IPS-NIHi11 (cell line): ENCODE measurements at places on chromosomes 6 and 20.

DNA sequence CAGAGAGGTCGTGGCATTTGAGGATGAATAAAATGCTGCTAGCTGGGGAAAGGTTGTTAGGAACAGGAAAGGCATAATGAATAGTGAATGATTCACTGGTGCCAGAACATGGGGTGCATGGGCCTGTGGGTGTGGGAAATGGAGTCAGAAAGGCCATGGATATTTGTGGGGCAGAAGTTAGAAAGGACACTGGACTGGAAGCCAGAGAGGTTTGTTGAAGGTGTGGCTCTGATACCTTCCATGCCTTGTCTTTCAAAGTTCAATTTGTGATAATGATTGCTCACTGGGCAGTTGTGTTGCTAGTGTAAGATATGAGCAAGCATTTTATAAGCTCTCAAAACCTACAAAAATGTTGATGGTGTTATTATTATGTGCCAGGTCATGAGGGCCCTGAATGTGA lies 32.7 kb downstream of the LRRC1 start:
- DNase-seq: no peak

GRCh38 chr6:141024526-141024925 lies 1108.2 kb upstream of the GJE1 start:
- DNase-seq: no peak

DNA sequence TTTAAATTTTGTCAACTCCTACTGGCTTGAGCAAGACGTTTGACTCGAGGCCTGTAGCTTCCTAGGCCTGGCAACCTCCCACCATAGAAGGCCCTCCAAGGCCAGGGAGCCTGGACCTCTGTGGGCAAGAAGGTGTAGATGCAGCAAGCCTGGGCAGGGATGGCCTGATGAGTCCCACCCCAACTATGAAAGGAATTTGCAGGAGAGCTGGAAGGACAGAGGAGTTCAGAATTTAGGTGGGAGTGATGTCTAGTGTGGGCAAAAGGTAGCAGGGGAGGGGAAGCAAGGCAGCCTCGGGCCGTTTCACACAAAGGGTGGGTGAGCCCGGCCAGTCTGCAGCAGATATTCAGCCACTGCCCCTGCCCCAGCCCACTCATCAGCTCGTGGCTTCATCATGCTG lies 245.2 kb downstream of the CDH26 start:
- DNase-seq: no peak

GRCh38 chr20:35269055-35269781 lies 8.7 kb downstream of the MMP24OS start:
- DNase-seq: peak; percentile 84

GRCh38 chr6:8888468-8888867 lies 453.1 kb upstream of the SLC35B3 start:
- DNase-seq: peak; percentile 14

- no peak for DNase-seq
These were observed 42.0 kb downstream of the TGM2 start for GRCh38 chr20:38123021-38123587.

- no peak for DNase-seq
These were observed 37.8 kb upstream of the PRDM1 start for GRCh38 chr6:106048336-106048735.
